ENCODE measurements at places on chromosomes 2 and 18. TPM values are rescaled to one million over a fixed set of nuclear protein-coding genes. Genes with fewer than 3 reads are reported as not detected.
A peak's percentile ranks its signal among the peaks of the same experiment; 100 is the strongest.

DNA sequence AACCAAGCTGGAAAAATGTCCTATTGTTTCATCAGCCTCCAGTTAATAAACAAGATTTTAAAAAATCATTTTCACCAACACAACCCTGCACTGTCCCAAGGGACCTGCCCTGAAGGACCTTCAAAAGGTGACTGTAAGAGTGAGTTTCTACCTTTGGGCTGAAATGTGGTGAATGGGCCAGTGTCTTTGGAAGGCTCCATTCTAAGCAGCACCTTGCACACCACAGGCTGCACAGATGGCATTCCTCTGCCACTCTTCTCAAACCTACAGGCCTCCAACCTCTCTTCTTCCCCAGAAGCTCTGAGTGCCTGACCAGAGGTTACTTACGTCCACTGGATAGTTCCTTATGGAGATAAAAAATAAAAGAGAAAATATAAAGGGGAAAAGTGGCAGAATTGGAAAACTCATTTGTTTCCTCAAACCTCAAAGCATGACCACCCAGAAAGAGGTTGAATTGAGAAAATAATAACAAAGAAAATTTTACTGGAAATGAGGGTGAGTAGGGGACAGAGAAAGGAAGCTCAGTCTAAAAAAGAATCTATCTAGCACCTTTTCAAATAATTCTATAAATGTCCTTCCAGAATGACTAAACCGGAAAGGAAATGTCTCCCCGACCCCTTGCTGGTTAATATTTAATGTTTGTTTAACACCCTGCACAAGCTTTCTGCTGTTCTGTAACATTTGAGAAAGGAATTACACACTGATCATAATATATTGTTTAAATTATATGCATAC, 175.7 kb downstream of the METTL4 start:
- H3K36me3 ChIP-seq = no peaks in the 10 kb centered on the region
- no peak overlapping the region for H3K27ac ChIP-seq
- H3K27me3 ChIP-seq = peaks cover 29% of the 10 kb centered on the region
- H3K4me3 ChIP-seq = no peak overlapping the region
- no peaks in the 10 kb centered on the region for H3K4me1 ChIP-seq

RIT2 gene
- total RNA-seq = not detected

GRCh38 chr2:227996366-227996765, 124.9 kb downstream of the DAW1 start:
- no peaks in the 10 kb centered on the region for H3K36me3 ChIP-seq
- H3K27ac ChIP-seq = no peak overlapping the region
- H3K27me3 ChIP-seq = no peaks in the 10 kb centered on the region

ITGB6 gene
- not detected for total RNA-seq

GRCh38 chr2:237300739-237301138, 113.2 kb downstream of the COL6A3 start:
- H3K36me3 ChIP-seq = no peaks in the 10 kb centered on the region
- no peak overlapping the region for H3K4me3 ChIP-seq
- peaks cover 6% of the 10 kb centered on the region for H3K27me3 ChIP-seq

CXCR2 gene
- total RNA-seq = not detected

CFC1 gene
- total RNA-seq = not detected

GPR155 gene
- not detected for total RNA-seq

GPAT2 gene
- total RNA-seq = not detected

DNA sequence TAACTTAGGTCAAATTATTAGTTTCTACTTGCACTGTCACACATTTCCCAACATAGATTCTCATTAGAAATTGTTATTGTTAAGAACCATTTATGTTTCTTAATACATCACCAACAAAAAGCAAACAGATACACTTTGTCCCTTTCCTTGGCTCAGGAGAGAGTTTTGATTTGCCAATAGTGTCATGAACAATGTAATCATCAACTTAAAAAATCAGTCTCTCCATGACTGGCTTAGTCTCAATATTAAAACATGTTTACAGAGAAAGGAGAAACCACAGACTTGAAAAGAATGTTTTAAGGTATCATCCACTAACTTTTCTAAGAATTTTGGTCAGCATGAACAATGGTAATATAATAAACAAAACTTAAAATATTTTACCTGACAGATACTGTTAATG, 416.5 kb upstream of the KCNH7 start:
- no peaks in the 10 kb centered on the region for H3K36me3 ChIP-seq
- no peak overlapping the region for H3K4me3 ChIP-seq
- no peak overlapping the region for H3K27ac ChIP-seq
- DNase-seq = no peak
- peaks cover 22% of the 10 kb centered on the region for H3K27me3 ChIP-seq
- no peaks in the 10 kb centered on the region for H3K4me1 ChIP-seq

DNA sequence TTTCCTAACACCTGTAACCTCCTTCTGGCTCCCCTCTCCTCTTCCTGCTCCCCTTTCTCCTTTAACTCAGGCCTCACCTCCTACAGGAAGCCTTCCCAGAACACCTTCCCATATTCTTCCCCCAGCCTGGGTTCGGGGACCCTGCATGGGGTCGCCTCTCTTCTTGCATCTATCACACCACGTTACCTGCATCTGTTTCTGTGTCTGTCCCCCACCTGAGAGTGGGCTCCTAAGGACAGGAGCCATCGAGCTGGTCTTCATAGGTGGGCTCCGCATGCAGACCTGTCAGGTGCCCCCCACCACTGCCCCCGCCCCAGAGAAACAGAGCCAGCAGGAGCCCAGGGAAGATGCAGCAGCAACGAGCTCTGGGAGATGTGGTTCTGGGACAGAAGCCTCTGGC, 123.2 kb upstream of the GLI2 start:
- H3K27me3 ChIP-seq = no peaks in the 10 kb centered on the region
- H3K27ac ChIP-seq = no peak overlapping the region
- no peak for DNase-seq
- no peaks in the 10 kb centered on the region for H3K36me3 ChIP-seq
- H3K4me1 ChIP-seq = no peaks in the 10 kb centered on the region

TEX44 gene
- not detected for total RNA-seq

LOXHD1 gene
- 25.5 TPM for total RNA-seq

DNA sequence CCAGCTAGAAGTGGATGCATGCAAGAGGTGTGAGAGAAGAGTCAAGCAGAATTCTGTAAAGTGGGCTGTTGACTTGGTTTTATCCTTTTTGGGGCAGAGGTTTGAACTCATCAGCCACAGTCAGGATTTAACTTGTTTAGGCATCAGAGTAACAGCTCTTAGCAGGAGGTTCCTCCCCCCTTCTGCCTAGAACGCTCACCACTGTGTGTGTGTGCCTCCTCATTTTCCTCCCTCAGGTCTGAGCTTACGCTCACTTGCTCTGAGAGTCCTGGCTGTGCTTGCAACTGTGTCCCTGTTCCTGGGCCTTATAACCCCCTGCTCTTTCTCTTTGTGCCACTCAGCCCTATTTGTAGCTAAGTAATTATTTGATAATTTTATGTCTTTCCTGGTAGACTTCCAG, 167.9 kb downstream of the TMEM182 start:
- H3K27me3 ChIP-seq = no peaks in the 10 kb centered on the region
- H3K4me1 ChIP-seq = no peaks in the 10 kb centered on the region
- DNase-seq = no peak
- no peak overlapping the region for H3K27ac ChIP-seq

DNA sequence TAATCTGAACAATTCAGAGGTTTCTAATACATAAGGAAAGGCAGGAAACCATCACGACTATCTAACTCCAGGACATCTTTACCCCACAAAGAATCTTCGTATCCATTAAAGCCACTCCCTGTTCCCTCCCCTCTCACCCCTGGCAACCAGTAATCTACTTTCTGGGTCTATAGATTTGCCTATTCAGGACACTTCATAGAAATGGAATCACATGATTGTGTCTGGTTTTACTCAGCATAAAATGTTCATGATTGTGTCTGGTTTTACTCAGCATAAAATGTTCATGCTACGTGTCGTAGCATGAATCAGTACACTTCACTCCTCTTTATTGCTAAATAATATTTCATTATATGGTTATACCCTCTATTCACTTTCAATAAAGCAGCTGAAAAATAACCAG, 11.6 kb downstream of the FECH start:
- H3K36me3 ChIP-seq = peaks cover 45% of the 10 kb centered on the region
- no peaks in the 10 kb centered on the region for H3K27me3 ChIP-seq
- H3K4me1 ChIP-seq = no peaks in the 10 kb centered on the region

DNA sequence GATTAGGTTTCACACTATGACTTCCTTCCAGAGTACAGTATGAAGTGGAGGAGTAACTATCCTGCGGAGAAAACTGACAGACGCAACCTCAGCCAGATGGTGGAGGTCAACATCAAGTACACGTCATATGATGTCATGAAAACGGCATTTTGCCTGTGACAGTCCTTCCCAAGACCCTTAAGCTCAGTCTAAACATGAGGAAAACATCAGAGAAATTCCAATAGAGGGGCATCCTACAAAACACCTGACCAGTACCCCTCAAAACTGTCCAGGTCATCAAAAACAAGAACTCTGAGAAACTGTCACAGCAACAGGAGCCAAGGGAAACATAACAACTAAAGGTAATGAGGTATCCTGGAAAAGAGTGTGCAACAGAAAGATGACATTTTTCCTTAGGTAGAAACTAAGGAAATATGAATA, 1.7 kb downstream of the RNU4ATAC start:
- H3K27ac ChIP-seq = peak overlapping the region; percentile 99
- H3K4me3 ChIP-seq = peak overlapping the region; percentile 12
- peaks cover 29% of the 10 kb centered on the region for H3K4me1 ChIP-seq
- no peaks in the 10 kb centered on the region for H3K27me3 ChIP-seq
- DNase-seq = peak; percentile 67

ZNF24 gene
- total RNA-seq = 63.3 TPM

GRCh38 chr18:35581898-35582641, 530 bp downstream of the GALNT1 start:
- no peak for DNase-seq
- no peaks in the 10 kb centered on the region for H3K4me1 ChIP-seq
- H3K4me3 ChIP-seq = peak overlapping the region; percentile 51
- H3K27ac ChIP-seq = no peak overlapping the region
- no peaks in the 10 kb centered on the region for H3K36me3 ChIP-seq

KCNIP3 gene
- total RNA-seq = 0.24 TPM

GULP1 gene
- total RNA-seq = 9.5 TPM

GALNT5 gene
- not detected for total RNA-seq

- H3K27me3 ChIP-seq = no peaks in the 10 kb centered on the region
- no peak overlapping the region for H3K27ac ChIP-seq
- no peaks in the 10 kb centered on the region for H3K36me3 ChIP-seq
- H3K4me1 ChIP-seq = peaks cover 14% of the 10 kb centered on the region
- no peak overlapping the region for H3K4me3 ChIP-seq
Measured at GRCh38 chr2:3902131-3902530, 198.8 kb downstream of the DCDC2C start.

- H3K4me3 ChIP-seq = no peak overlapping the region
- no peaks in the 10 kb centered on the region for H3K4me1 ChIP-seq
- no peaks in the 10 kb centered on the region for H3K27me3 ChIP-seq
- no peak overlapping the region for H3K27ac ChIP-seq
- H3K36me3 ChIP-seq = no peaks in the 10 kb centered on the region
Measured at GRCh38 chr2:55062754-55063153, 12.5 kb upstream of the RTN4 start.

- H3K4me1 ChIP-seq = peaks cover 3% of the 10 kb centered on the region
- H3K27ac ChIP-seq = no peak overlapping the region
- H3K4me3 ChIP-seq = no peak overlapping the region
- no peak for DNase-seq
- H3K36me3 ChIP-seq = no peaks in the 10 kb centered on the region
Measured at GRCh38 chr2:133223226-133223625, 345.0 kb downstream of the NCKAP5 start.

SLC4A5 gene
- total RNA-seq = 1.8 TPM

DNA sequence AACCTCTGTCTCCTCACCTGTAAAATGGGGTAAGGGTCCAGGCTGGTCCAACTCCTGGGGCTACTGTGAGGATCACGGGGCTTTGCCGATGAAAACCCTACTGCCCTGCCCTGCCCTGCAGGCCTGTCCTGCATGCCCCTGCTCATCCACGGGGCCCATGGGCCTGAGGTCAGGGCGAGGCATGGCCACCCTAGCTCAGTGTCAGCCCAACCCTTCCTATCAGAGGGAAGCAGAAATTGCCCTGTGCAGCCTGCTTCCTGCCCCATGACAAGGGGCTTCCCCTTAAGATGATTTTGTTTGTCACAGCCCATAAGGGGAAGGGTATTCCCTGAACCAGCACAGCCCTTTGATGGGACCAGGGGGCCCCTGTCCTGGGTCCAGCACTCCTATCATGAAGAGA, 353.6 kb upstream of the ID2 start:
- H3K27me3 ChIP-seq = no peaks in the 10 kb centered on the region
- no peak overlapping the region for H3K27ac ChIP-seq
- DNase-seq = no peak
- no peaks in the 10 kb centered on the region for H3K36me3 ChIP-seq

- no peaks in the 10 kb centered on the region for H3K36me3 ChIP-seq
- no peaks in the 10 kb centered on the region for H3K27me3 ChIP-seq
- no peak overlapping the region for H3K27ac ChIP-seq
- no peak overlapping the region for H3K4me3 ChIP-seq
- no peaks in the 10 kb centered on the region for H3K4me1 ChIP-seq
- no peak for DNase-seq
Measured at GRCh38 chr2:150595803-150596470, 108.5 kb upstream of the RND3 start.

DNA sequence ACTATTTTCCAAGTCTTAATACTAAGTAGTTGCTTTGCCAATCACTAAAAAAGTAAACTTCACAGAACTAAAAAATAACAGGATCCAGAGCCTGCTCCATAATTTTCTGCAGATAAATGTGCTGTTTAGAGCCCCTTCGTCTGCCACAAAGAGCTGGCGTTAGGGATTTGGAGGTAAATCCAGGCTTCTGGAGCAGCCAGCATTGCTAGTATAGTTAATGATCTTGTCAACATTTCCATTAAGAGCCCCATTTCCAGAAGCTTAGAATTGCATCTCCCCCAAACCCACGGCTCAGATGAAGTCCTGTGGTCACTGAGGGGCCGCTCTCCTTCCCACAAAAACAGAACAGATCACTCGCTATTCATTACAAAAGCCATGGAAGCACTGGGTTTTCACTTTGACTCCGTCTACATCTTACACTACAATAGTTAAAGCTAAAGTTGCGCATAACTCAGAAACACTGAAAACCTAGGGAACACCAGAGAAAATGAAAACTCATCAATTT, 41.9 kb downstream of the ZNF516 start:
- no peaks in the 10 kb centered on the region for H3K27me3 ChIP-seq
- no peak overlapping the region for H3K27ac ChIP-seq
- no peak overlapping the region for H3K4me3 ChIP-seq
- H3K36me3 ChIP-seq = no peaks in the 10 kb centered on the region

DNA sequence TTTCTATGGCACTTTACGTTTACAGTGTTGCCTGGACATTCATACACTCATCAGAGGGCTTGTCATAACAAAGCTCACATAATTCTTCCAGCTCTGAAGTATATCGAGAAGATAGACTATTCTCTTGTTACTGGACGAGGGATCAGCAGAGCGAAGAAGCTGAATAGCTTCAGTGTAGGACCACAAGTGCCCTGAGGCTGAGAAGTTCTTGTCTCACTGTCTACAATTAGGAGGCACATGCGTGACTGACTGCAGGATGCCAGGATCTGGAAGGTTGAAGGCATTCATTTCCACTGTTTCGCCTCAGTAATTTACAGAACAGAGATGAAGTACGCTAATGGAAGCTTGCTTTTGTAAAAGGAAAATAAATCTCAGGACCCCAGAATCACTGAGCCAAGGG, 9.6 kb downstream of the SH3YL1 start:
- H3K27me3 ChIP-seq = no peaks in the 10 kb centered on the region
- H3K36me3 ChIP-seq = no peaks in the 10 kb centered on the region
- DNase-seq = no peak
- no peak overlapping the region for H3K4me3 ChIP-seq

- DNase-seq = peak; percentile 67
- no peak overlapping the region for H3K4me3 ChIP-seq
- no peaks in the 10 kb centered on the region for H3K36me3 ChIP-seq
- no peak overlapping the region for H3K27ac ChIP-seq
- H3K27me3 ChIP-seq = no peaks in the 10 kb centered on the region
- peaks cover 12% of the 10 kb centered on the region for H3K4me1 ChIP-seq
Measured at GRCh38 chr2:150528861-150529801, 41.7 kb upstream of the RND3 start.

- no peaks in the 10 kb centered on the region for H3K36me3 ChIP-seq
- no peaks in the 10 kb centered on the region for H3K4me1 ChIP-seq
- H3K27me3 ChIP-seq = no peaks in the 10 kb centered on the region
Measured at GRCh38 chr2:183903026-183903425, 695.3 kb upstream of the ZNF804A start.

All from A673 (cell line).